ENCODE measurements at places on chromosomes 16 and 17.

GRCh38 chr16:84107921-84108320 is 8.8 kb downstream of the MBTPS1 start:
- DNase-seq = no peak

GRCh38 chr17:1896243-1897104 is 66.7 kb downstream of the RPA1 start:
- no peak for DNase-seq

DNA sequence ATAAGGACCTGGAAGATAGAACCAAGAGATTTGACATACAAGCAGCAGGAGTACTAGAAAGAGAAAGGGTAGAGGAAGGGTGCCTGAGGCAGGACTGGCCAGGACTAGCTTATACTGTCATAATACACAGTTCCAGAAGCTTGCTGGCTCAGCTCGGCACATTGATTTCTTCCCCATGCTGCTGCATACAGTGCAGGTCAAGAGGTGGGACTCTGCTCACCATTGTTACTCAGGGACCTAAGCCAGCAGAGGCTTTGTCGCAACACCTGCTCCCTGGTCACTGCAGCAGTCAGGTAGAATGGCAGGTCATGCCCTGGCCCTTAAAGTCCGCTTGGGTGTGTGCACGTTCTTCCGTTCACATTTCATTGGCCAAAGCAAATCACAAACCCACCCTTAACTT is 32.8 kb downstream of the LDHD start:
- DNase-seq = no peak

DNA sequence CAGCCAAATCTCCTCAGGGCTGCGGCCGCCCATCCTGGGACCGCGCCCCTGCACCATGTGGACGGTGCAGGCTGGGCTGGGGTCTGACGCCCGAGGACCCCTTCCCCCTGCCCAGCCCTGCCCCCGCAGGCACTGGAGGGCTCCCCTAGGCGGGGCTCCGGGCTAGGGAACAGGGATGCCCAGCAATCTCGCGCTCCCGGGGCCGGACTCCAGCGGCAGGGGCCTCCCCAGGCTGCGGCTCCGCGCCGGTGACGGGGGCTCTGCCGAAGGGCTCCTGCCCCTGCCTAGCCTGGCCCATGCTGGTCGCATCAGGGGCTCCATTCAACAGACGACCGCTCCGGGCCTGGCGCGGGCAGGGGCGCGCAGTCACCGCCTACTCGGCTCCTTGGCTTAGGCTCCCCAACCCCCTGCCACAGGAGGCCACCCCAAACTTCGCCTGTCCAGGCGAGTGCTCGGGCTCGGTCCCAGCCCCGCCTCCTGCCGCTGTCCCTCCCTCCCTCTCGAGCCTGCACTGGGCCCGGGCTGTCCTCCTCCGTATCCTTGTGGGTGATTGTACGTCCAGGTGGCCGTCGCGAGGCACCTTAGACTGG is 27.4 kb upstream of the ADORA2B start:
- DNase-seq = no peak

DNA sequence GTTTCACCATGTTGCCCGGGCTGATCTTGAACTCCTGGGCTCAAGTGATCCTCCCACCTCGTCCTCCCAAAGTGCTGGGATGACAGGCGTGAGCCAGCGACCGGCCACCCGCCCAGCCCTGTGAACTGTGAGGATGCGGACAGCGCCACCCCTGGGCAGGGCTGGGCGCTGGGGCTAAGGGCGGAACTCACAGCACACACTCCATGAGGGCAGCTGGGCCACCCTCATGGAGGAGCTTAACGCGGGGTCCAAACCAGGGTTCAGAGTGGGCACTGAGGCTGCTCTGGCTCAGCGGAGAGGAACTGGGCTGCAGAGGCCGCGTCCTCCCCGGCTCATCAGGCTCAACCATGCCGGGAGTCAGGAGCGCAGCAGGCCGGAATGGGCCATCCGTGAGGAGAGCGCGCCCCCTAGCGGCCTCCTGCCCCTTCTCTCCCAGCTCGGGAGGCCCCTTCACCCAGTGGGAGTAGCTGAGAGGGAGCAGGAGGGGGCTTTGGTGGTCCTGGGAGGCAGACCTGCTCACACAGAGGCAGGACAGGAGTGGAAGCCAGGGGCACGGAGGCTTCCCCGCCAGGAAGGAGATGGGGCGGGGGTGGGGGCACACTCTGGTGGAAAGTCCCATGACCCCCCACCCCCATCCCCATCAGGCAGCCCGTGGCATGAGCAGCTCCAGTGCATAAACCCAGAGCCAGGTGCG is 13.8 kb downstream of the CORO7 start:
- DNase-seq = peak; percentile 77
